A549 (cell line): ENCODE measurements at places on chromosomes 3 and 15.
A peak's percentile ranks its signal among the peaks of the same experiment; 100 is the strongest.

DNA sequence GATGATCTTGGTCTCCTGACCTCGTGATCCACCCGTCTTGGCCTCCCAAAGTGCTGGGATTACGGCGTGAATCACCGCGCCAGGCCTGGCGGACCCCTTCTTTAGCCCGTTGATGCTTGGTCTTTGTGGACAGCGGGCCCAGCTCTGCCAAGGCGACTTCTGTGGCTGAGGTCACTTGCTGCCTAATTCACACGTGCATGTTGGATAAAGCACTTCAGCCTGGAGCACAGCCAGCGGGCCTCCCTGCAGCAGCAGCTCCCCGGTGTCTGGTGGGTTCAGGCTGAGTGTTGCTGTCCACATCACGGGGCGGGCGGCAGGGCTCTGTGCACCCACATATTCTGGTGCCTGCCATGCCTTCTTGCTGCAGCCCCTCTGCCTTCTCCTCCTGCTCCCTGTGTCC is 88.4 kb downstream of the DGKG start:
- DNase-seq: no peak

GRCh38 chr3:16284633-16285032 is 19.6 kb downstream of the OXNAD1 start:
- DNase-seq: no peak

- DNase-seq: no peak
Measured at GRCh38 chr3:108070356-108070755, 20.5 kb downstream of the CD47 start.

DNA sequence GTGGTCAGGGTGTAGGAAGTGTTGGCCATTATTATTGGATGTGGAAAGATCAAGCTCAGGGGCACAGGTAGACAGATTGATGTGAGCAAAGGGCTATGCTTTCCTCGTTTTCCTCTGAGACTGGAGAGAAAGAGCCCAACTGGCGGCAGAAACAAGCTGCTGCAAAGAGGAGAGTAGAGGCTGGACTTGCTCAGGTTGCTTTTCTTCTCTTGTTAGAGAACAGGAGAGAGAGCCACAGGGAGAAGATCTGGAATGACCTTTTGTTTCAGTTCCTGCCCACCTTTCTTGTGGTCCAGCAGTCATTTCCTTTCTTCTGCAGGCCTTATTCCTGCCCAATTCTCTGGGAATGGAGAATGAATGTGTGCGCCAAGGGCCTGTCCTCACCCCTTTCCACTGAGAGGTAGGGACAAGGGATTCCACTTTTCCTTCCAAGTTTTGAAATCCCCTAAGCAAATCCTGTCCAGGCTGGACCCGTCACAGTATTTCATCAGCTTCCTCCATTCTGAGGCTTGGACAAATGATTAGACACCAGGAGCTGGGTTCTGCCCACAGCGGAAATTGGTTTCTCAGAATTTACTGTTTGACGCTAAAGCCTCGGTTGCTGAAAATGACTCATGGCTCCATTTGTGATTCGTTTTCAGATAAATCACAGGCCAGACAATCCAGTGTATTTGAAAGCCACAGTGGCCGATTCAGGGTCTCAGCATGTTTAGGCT is 16.1 kb downstream of the ZNF80 start:
- no peak for DNase-seq

- DNase-seq: no peak
Measured at GRCh38 chr3:134675726-134676256, 25.0 kb upstream of the KY start.

- DNase-seq: peak; percentile 62
Measured at GRCh38 chr15:89494941-89495637, 1.3 kb downstream of the RHCG start.

GRCh38 chr3:50089609-50089945 is 858 bp downstream of the RBM5 start:
- DNase-seq: peak; percentile 15

GRCh38 chr15:58431221-58432149 is at the start of gene LIPC:
LIPC (plus strand) TSS chr15:58431991; CDS start chr15:58432033, 42 bp downstream.
- DNase-seq: no peak

- no peak for DNase-seq
Measured at GRCh38 chr3:125059488-125060245, 3.9 kb upstream of the HEG1 start.

DNA sequence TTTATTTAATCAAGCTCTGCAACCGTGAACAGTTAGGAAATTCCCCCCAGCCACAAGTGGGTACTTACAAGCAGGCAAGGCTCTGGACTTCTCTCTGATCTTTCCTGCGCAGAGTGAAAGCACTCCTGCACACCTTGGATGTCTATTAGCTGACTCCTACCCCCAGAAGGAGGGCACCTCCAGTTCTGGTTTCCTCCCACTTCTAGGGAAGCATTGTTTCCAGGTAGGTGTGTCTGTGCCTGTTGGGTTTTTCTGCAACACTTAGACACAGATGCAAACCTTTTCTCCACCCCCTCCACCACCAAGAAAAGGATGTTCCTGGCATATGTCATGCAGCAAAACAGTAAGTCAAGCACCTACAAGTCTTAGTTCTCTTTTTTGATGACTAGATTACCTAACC is at the start of gene ZBED2:
Gene ZBED2, minus strand, starts transcription at position 115 of the 400 bp plus-strand sequence. CDS start 1,145 bp downstream, outside the sequence.
- DNase-seq: no peak

- DNase-seq: no peak
Measured at GRCh38 chr3:23254282-23254681, 51.2 kb downstream of the UBE2E2 start.

DNA sequence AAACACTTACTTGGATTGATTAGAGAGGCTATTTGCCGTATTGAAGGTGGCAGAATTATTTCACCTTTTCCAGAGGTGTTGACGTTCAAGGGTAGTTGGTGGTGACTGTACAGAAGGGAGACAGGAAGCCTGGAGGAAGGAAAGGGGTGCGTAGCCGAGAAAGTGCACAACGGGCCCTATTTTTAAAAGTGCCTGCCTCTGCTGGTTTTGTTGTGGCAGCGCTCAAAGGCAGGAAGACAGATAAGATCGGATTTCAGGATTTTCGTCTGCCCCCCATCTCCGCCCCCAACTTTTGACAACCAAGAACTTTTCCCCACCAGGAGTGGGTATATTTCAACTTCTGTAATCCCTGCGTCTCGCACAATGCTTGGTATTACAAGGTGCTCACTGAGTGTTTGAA is 38.5 kb downstream of the SMAD3 start:
- DNase-seq: no peak

DNA sequence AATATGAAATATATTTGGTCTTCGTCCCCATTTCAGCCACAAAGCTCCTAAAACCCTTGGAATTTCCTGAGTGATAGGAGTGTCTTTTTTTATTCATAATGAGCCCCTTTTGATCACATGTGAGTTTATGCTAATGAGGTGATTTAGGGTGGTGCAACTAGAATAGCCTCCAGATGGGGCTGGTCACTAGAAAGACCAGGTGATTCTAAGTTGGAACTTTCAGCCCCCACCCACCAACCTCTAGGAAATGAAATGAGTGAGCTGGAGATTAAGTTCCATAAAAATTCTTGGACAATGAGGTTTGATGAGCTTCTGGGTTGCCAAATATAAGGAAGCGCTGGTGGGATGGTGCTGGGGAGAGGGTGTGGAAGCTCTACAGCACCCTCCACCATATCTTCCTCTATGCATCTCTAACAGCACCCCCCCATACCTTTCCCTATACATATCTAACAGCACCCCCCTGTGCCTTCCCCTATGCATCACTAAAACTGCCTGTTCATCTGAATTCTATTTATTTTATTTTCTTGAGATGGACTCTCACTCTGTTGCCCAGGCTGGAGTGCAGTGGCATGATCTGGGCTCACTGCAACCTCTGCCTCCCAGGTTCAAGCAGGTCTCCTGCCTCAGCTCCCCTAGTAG is 2.1 kb upstream of the SMCO1 start:
- no peak for DNase-seq

- peak; percentile 85 for DNase-seq
Measured at GRCh38 chr3:113557374-113557773, 25.0 kb downstream of the SIDT1 start.

GRCh38 chr15:85618228-85618505 is 176.6 kb downstream of the KLHL25 start:
- DNase-seq: no peak
